Mucosa of gallbladder (tissue), 1 donor: ENCODE measurements at places on chromosomes 13 and 19.

DNA sequence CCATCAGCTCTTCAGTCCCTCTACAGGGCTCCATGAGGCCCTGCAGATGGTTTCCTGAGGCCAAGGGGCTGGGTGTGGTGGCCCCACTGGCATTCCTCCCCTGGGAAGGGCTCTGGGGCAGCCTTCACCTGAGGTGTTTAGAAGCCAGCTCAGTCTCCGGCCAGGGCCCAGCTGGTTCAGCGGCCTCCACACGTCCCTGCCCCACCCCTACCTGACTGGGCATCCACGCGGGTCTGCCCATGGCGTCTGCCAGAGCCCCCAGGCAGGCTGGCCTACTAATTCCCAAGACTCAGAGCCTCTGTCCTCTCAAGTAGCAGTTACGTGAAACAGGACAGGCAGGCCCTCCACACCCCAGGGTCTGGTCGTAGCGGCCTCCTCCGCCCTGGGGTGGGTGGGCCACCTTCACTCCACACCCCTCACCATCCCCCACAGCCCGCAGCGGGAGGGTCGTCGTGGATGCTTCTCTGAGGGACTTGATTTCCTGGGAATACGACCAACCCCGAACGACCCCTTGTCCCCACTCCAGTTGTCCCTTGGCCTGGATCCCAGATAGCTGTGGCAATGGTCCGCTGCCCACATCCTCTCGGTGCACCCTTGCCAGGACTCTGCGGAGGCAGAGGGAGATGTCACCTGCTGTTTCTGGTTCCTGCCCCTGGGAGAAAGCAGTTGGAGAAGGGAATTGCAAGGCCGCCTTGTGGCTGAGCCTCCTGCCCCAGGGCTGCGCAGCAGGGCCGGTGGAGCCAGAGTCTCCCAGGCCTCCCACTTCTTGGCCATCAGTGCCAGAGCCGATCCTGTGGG lies 24.3 kb downstream of the CAPN12 start:
- DNase-seq = no peak

GRCh38 chr13:58882516-58882915 lies 1251.0 kb downstream of the PCDH17 start:
- DNase-seq = no peak

- no peak for DNase-seq
Measured at GRCh38 chr13:101425623-101426022, 9.3 kb upstream of the NALCN start.

- DNase-seq = peak; percentile 61
Measured at GRCh38 chr19:19461671-19462622, 53.4 kb downstream of the TSSK6 start.

- DNase-seq = no peak
Measured at GRCh38 chr19:12838182-12838885, at the start of gene MAST1. Gene MAST1, plus strand, starts transcription at chr19:12838515. Its CDS starts 58 bp downstream, at chr19:12838573.

DNA sequence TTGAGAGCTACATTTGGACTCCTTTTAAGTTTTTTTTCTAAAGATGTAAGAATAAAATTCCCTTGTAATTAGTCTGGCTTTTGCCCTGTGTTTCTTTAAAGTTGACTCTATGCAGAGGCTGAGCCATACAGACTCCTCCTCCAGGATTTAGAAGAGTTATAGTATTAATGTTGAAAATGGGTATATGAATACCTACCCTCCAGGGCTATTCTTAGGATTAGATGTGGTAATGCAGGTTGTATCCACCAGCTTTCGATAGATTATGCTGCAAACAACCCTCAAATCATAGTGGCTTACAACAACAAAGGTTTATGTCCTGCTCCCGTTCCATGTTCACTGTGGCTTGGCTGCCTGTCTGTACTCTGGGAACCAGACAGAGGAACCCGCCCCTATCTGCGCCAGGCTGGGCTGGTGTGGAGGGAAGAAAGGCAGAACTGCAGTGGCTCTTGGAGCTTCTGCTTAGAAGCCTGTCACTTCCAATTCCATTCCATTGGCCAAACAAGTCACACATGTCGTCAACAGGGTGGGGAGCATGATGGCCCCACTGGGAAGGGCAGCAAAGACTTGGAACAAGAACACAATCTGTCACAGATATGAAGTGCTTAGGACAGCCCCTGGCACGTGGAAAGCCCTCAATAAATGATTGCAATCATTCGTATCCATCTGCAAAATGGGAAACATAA lies 290.8 kb downstream of the FOXO1 start:
- DNase-seq = no peak

GRCh38 chr19:28466107-28467045 lies 746.6 kb downstream of the UQCRFS1 start:
- DNase-seq = peak; percentile 73

- DNase-seq = no peak
Measured at GRCh38 chr19:7830272-7830771, 304 bp downstream of the EVI5L start.

DNA sequence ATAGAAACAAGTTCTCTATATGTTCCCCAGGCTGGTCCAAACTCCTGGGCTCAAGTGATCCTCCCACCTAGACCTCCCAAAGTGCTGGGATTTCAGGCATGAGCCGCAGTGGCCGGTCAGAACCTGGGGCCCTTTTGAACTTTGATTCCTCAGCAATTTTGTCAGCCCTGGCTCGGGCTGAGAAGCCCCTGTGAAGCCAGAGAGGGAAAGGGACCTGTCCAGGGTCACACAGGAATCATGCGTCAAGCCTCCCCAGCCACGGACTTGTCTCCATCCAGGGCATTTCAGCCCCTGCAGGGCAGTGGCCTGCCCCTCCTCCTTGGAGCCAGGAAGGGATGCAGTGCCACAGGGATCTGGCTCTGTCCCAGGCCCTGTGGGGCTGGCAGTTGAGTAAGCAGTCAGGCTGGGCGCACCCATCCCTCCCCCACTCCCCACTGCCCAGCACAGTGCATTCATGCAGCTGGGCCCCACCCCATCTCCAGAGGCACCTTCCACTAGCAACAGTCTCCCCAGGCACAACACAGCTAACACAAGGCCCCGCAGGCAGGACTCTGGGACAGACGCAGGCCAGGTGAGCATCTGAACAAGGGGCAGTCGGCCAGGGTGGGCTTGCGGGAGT lies at the start of gene CAPS:
Gene CAPS (plus strand): TSS at position 516 of the 619 bp plus-strand sequence. CDS start 153 bp downstream, outside the sequence.
- DNase-seq = peak; percentile 86

DNA sequence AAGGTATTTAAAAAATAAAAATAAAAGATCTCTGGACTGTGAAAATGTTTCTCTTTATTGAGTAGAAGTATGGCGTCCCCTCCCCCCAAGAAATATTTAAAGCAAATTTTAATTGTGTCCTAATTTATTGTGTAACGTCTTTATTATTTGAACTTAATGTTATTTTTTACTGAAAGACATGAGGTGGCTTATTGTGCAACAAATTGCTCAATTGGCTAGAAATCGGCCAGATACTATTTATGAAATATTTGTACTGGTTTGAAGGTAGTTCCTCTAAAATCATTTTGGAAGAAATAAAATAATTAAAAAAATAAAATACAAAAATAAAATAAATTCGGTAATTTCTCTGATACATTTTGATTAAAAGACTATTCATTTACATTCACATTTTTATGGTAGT lies 162.3 kb downstream of the DACH1 start:
- no peak for DNase-seq

DNA sequence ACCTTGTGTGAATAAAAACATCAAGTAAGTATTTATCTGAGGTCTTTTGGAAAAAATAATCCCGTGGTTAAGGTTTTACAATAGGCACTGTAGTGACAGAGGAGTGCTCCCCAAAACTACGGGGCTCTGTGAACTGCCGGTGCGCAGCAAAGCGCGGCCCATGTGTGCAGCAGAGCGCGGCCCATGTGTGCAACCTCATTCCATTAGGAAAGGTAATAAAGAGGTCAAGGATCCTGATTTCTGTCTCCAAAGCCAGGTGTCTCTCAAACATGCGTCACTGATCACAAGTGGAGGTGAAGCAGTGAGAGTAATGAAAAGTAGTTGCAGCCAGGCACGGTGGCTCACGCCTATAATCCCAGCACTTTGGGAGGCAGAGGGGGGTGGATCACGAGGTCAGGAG lies 58.7 kb downstream of the MRPL57 start:
- no peak for DNase-seq

DNA sequence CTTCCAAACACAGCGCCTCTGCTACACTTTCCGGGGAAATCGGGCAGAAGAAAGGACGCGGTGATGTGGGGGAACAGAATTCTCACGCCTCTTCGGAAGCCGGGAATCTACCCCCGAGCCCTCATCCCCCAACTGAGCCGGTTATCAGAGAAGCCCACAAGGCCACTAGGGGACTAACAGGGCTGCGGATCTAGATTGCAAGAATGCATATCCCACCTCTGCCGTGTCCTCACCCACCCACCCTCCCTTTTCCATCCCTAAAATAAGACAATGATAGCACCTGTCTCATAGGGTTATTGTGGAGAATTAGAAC lies 1.1 kb downstream of the IGFLR1 start:
- no peak for DNase-seq

- no peak for DNase-seq
Measured at GRCh38 chr19:49455773-49456172, 2.7 kb downstream of the ALDH16A1 start.

- no peak for DNase-seq
Measured at GRCh38 chr13:27522847-27523246, 72.5 kb upstream of the MTIF3 start.

- DNase-seq = no peak
Measured at GRCh38 chr13:84873951-84874350, 925.3 kb downstream of the SLITRK6 start.

DNA sequence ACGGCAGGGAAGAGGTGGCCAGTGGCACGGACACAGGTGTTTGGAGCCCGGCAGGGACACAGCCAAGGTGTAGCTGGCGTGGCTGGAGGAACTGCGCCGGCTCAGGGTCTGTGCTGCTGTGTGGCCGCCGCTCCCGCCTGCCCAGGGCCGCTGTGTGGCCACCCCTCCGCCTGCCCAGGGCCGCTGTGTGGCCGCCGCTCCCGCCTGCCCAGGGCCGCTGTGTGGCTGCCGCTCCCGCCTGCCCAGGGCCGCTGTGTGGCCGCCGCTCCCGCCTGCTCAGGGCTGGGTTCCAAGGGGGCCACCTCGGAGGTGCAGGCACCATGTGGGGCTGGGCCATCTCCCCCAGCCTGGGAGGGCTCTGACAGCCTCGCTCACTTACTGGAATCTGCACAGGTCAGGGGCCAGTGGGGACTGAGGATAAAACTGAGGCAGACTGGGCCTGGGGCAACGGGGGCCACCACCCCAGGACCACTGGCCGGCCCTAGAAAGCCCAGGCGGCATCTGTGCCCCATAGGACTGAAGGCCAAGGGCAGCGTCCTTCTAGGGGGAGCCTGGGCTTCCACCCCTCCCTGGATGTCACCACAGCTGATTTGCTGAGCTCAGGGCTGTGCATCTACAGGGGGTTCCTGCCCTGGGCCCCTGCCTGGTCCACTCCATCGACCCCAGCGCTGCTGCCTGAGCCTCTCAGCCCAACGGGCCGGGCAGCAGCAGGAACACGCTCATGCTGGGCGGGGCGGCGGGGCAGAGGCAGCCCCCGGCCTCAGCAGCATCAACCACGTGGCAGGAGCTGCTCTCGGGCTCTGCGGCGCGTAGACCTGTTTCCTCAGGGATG lies 21.5 kb downstream of the C13orf46 start:
- no peak for DNase-seq

DNA sequence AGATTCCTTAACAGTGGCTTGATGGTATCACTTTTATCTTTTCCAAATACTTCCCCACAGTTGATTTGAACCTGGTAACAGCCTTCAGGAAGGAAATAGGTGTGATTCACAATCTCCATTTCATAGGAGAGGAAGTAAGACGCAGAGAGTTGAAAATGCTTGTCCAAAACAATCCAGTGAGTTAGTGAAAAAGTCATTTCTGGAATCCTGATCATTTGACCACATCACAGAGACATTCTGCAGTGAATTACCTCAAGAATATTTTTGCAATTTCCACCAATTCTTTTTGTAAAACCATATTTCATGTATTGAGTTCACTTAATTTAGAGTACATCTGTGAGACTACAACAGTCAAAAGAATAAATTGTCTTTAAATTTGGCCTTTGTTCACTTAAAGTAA lies 292.8 kb downstream of the DCLK1 start:
- no peak for DNase-seq

GRCh38 chr19:11378319-11379189 lies 4.1 kb downstream of the SWSAP1 start:
- DNase-seq = no peak

DNA sequence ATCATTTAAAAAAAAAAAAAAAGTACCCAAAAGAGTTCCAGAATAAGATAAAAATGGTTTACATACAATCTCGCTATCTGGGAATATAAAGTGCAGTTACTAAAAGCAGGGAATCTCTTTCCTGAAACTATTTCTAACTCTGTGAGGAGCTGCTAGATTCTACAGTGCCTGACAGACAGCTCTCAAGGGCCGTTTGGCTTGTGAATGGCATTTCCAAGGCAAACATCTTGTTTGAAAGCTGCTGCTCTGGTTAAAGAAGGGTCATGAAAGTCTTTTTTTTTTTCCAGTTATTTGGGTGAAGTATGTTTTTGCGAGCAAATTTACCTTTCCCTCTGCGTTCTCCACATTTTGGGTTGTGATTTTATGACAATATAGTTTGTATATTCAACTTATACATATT lies 29.0 kb upstream of the CEACAM21 start:
- no peak for DNase-seq

DNA sequence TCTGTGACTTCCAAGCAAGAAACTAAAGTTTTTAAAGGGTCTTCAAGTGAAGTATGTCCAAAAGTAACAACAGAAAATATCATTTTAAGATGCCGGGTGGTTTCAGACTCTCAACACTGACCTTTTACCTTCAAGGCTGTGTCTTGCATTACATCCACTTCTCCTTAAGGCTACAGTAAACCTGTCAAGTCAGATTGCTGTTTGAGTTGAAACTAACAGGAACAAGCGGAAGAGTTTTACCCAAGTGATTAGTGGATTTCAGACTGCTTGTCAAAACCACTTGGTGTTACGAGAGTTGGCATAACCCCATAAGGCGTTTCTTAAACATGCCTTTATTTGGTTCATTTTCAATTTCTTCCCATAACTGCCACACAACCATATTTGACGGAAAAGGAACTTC lies 283.1 kb downstream of the DCT start:
- no peak for DNase-seq

GRCh38 chr19:6970443-6970842 lies 50.8 kb downstream of the MBD3L2B start:
- DNase-seq = no peak

DNA sequence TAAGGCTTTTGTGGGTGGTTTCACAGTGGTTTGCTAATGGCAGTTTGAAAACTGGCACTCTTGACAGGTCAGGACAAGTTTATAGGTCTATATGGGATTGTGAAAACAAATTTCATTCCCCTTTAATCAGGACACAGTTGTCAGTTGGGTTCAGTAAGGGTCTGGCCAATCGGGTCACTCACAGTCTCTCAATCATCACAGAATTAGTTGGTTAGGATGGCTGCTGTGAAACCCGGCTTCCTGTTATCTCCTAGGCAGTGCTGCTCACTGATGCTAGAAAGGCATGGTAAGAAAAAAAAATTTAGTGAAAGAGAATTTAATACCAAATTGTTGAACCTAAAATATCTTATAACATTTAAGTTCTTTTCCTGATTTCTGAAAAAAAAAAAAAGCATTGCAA lies 1730.1 kb downstream of the EFNB2 start:
- DNase-seq = no peak

- DNase-seq = no peak
Measured at GRCh38 chr19:45772130-45772840, 3.2 kb upstream of the SIX5 start.
